Cortex of kidney (tissue), 1 donor: ENCODE measurements at places on chromosomes 2 and 18.

DNA sequence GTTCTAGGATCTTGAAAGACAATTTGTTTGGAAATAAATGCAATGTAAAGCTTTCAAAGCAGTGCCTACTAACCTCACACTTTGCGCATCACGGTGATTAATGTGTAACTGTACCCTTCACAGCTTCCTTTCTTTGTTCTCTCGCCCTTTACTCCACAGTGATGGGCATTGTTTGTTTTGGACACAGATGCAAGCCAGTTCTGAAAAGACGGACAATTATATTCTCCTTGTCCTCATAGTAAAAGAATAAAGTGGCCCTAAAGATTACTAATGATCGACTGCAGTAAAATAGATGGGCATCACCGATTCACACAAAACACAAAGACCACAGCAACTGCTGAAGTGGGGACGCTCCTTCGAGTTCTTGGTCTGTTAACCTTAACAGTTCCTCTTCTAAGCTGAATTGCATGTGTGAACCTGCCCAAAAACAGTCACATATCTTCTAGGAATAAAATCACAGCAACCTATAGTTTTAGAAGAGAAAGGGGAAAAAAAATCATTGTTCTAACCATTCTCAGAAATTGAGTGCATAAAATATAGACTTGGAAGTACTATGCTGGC lies 7.7 kb downstream of the L3MBTL4 start:
- no peak for DNase-seq

- no peak for DNase-seq
Observed at GRCh38 chr2:173436088-173436487, 81.4 kb downstream of the CDCA7 start.

- DNase-seq = no peak
Observed at GRCh38 chr2:20611077-20611843, 39.6 kb downstream of the HS1BP3 start.

DNA sequence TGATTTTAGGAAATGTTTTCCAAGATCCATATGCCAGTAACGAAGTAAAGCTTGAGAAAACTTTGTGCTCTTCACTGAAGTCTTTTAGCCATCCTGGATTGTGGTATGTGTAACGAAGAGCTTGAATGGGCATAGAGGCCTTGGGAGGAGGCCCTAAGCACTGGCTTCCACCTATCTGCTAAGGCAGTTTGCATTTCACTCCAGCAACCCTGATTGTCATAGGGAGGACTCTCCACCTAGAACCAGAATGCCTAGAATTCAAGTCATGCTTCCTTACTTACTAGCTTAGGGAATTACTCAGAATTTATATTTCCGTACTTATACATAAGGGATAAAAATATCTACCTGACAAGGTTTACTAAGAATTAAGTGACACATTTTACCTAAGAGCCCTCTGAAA lies 451.5 kb downstream of the FBXO15 start:
- DNase-seq = no peak

GRCh38 chr18:62658028-62658427 lies 57.3 kb upstream of the PHLPP1 start:
- no peak for DNase-seq

GRCh38 chr2:145715601-145716000 lies 1195.7 kb upstream of the ZEB2 start:
- DNase-seq = no peak
